ENCODE measurements at places on chromosomes 12 and 14. TPM values are rescaled to one million over a fixed set of nuclear protein-coding genes. Genes with fewer than 3 reads are reported as not detected.

KLHL33 gene
- total RNA-seq = 10.9 TPM

ITGA7 gene
- 301 TPM for total RNA-seq

GALNT16 gene
- total RNA-seq = 1.7 TPM

KLHL28 gene
- 13.2 TPM for total RNA-seq

SPATS2 gene
- 9.1 TPM for total RNA-seq

GRCh38 chr14:33964599-33965317 is 13.9 kb upstream of the EGLN3 start:
- DNase-seq = no peak
- no peaks in the 10 kb centered on the region for H3K36me3 ChIP-seq
- H3K4me3 ChIP-seq = no peak overlapping the region
- no peaks in the 10 kb centered on the region for H3K27me3 ChIP-seq
- H3K4me1 ChIP-seq = no peaks in the 10 kb centered on the region

DNA sequence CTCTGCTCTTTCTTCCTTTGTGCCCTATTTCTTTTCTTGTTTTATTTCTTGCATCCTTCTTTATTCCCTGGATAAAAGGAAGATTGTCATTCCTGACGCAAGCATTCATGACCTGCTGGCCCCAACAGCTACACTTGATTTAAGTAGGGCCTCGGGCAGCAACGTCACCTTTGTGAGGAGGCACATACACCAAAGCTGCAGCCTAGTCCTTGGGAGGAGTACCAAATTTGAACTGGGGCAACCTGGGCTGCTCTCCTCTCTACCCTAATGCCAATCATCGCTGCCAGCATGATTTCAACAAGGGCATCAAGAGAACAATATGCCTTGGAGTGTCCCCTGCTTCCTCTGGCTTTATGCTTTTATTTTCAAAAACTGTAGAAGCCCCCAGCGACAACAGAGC is 76.4 kb downstream of the C12orf50 start:
- H3K4me3 ChIP-seq = no peak overlapping the region
- no peaks in the 10 kb centered on the region for H3K27me3 ChIP-seq
- no peaks in the 10 kb centered on the region for H3K36me3 ChIP-seq
- DNase-seq = no peak
- no peak overlapping the region for H3K27ac ChIP-seq

DNA sequence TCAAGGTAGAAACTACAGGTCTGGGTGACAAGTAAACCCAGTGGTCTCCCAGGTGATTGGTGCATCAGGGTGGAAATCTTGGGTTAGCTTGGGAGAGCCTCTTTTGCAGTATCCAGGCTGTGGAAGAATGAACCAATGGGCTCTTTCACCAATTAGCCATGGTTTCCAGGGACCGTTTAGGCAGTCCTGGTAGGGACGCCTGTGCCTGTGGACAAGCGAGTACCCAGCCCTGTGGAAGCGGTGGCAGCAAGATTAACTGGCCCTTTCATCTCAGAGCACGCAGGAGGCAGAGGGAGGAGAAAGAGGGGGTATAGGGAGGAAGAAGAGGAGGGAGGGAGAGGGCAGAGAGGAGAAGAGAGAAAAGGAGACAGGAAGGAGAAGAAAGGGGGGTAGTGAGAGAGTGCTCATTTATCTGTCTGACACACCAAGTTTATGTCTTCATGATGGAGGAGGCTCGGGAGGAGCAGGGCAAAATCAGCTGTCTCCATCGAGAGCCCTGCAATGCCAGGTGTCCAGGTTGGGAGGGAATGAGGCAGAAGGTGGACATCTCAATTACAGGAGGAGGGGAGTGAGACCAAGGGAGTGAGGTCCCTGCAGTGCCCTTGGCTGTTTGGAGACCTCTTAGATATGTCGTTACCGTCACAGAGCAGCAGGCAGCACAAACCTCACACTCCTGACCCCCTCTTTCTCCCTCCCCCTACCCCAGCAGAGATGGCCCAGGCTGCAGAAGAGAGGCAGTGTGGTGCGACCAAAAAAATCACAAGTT is 4.6 kb upstream of the ZDHHC22 start:
- no peak for DNase-seq
- H3K4me1 ChIP-seq = peaks cover under 1% of the 10 kb centered on the region
- no peak overlapping the region for H3K4me3 ChIP-seq
- H3K27me3 ChIP-seq = peaks cover 61% of the 10 kb centered on the region
- no peak overlapping the region for H3K27ac ChIP-seq
- no peaks in the 10 kb centered on the region for H3K36me3 ChIP-seq

DNA sequence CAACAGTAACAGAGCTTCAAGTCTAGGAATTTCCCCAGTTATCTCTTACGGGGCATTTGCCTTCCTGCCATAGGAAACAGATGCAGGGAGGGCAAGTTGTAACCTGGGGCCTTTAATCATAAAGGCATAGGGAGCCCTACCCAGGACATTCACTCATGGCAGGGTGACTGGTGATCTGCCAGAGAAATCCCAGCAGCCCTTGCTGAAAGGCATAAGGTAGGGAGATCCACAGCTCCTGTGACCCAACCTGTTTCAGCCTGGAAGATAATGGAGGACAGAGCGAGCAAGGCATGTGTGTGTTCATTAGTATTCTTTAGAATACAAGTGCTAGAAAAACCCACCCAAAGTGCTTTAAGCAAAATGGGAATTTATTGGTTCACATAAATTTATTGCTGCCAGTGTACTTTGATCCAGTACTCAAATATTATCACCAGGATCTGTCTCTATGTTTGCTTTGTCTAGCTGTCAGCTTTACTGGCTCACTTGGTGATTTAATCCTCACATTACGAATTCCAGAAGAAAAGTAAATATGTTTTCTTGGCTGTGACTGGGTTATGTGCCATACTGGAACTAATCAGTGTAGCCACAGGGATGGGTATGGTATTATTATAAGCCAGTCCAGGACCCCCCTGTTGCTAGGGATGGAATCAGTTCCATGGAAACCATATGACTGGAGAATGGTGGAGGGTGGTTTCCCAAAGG is 21.1 kb upstream of the AKAP6 start:
- H3K4me3 ChIP-seq = no peak overlapping the region
- DNase-seq = no peak
- H3K36me3 ChIP-seq = peaks cover 2% of the 10 kb centered on the region
- H3K27ac ChIP-seq = no peak overlapping the region

GRCh38 chr14:96088481-96088880 is 49.3 kb downstream of the C14orf132 start:
- H3K36me3 ChIP-seq = no peaks in the 10 kb centered on the region
- H3K27me3 ChIP-seq = no peaks in the 10 kb centered on the region
- H3K4me3 ChIP-seq = no peak overlapping the region
- H3K27ac ChIP-seq = no peak overlapping the region
- H3K4me1 ChIP-seq = no peaks in the 10 kb centered on the region
- DNase-seq = no peak

- H3K36me3 ChIP-seq = no peaks in the 10 kb centered on the region
- H3K27me3 ChIP-seq = no peaks in the 10 kb centered on the region
- DNase-seq = no peak
- no peak overlapping the region for H3K27ac ChIP-seq
These were observed 10.1 kb downstream of the A2ML1 start for GRCh38 chr12:8832500-8832899.

GRCh38 chr14:97603201-97603600 is 806.0 kb downstream of the VRK1 start:
- no peaks in the 10 kb centered on the region for H3K36me3 ChIP-seq
- no peaks in the 10 kb centered on the region for H3K27me3 ChIP-seq
- H3K4me1 ChIP-seq = no peaks in the 10 kb centered on the region
- no peak overlapping the region for H3K27ac ChIP-seq
- H3K4me3 ChIP-seq = no peak overlapping the region
- no peak for DNase-seq

- H3K4me1 ChIP-seq = no peaks in the 10 kb centered on the region
- H3K4me3 ChIP-seq = no peak overlapping the region
- no peak for DNase-seq
- H3K27me3 ChIP-seq = no peaks in the 10 kb centered on the region
These were observed 89.9 kb upstream of the AMN1 start for GRCh38 chr12:31818623-31819268.

- peaks cover 6% of the 10 kb centered on the region for H3K27me3 ChIP-seq
- no peaks in the 10 kb centered on the region for H3K36me3 ChIP-seq
- no peak overlapping the region for H3K27ac ChIP-seq
- no peak overlapping the region for H3K4me3 ChIP-seq
These were observed 21.0 kb upstream of the HMGA2 start for GRCh38 chr12:65803251-65803650.

DNA sequence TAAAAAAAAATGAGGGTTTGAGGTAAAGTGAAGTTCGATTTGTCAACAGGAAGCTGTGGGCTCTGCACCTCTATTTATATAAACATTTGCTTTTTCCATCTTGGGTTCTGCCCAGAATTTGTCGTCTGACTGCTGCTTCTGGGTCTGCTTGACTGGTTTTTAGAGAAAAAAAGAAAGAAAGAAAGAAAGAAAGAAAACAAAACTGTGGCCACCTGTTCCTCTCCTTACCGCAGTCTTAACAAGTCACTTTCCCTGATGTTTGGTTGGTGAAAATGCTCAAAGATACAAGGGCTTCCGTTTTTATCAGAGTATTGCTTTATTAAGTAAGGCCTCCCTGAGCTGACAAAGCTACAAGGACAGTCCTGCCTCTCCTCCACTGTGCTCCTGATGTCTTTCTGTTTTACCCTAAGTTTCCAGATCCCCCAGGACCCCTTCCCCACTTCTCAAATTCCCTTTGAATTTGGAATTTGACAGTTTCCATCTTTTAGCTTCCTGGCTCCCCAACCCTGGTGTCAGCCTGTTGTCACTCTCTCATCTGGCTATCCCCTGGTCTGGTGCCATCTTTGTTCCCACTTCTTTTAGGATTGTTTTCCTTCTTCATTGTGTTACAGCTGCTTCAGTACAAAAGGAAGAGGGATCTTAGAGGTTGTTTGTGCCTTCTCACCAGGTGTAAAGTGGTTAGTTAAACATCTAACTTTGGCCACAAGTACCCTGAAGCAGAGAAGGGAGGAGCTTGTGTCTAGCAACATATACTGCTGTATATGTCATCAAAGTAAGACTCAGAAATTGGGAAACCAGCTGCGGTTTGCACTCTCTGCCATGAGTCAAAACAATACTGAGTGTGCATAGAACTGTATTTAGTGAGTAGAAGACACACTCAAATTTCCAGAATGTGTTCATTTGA is 18.0 kb downstream of the MFAP5 start:
- H3K36me3 ChIP-seq = no peaks in the 10 kb centered on the region
- H3K4me3 ChIP-seq = no peak overlapping the region
- H3K27me3 ChIP-seq = no peaks in the 10 kb centered on the region
- H3K4me1 ChIP-seq = no peaks in the 10 kb centered on the region

DNA sequence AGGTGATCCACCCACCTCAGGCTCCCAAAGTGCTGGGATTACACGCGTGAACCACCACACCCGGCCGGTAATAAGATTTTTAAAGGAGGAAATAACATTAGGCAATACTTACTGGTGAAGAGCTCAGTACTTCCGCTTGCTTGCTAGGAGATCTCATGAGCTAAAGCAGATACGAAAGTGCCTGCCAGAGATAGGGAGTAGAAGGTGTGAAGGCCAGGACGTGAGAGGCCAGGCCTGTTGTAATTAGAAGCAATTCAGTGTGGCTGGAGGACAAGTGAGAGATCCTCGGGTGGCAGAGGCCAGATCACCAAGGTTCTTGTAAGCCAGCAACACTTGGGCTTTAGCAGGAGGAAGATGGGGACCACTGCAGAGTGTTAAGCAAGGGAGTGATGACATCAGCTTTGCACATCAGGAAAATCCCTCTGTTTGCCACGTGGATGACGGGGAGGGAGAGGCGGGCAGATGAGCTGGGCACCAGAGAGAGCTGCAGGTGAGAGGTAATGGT is 7.6 kb downstream of the TECPR2 start:
- no peak overlapping the region for H3K27ac ChIP-seq
- H3K36me3 ChIP-seq = no peaks in the 10 kb centered on the region
- no peak overlapping the region for H3K4me3 ChIP-seq

DNA sequence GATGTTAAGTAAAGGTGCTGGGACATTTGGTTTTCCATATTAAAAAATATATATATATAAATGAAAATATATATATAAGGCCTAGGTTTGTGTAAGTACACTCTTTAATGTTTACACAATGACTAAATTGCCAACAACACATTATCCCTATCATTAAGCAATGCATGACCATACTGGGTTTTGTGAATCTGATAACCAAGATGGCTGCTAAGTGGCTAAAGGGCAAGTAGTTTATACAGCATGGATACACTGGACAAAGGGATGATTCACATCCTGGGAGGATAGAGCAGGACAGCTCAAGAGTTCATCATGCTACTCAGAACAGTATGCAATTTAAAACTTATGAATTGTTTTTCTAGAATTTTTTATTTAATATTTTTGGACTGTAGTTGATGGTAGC is 89.3 kb downstream of the FIGNL2 start:
- no peaks in the 10 kb centered on the region for H3K36me3 ChIP-seq
- H3K4me1 ChIP-seq = no peaks in the 10 kb centered on the region
- DNase-seq = no peak
- no peaks in the 10 kb centered on the region for H3K27me3 ChIP-seq

DNA sequence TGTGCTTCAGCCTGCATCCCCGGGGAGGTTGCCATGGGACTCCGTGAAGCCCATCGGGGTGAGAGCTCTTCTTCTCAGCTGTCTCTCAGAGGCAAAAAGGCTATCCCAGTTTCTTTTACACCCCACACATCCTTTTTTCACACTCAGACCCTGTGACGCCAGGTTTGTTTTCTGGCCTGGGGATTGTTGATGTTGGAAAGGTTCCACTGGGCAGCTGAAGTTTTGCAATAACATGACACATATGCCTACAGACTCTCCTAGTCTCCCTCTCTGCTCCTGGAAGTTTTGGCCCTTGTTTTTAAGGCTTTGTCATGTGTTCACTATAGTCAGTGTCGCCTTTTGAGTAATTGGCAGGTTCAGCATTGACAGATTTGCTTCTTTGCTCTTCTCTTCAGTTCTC is 118.6 kb downstream of the SMOC1 start:
- no peak overlapping the region for H3K27ac ChIP-seq
- H3K27me3 ChIP-seq = no peaks in the 10 kb centered on the region
- no peak overlapping the region for H3K4me3 ChIP-seq
- no peaks in the 10 kb centered on the region for H3K36me3 ChIP-seq
- DNase-seq = no peak

GRCh38 chr14:37246427-37246829 is 48.7 kb downstream of the MIPOL1 start:
- no peak overlapping the region for H3K27ac ChIP-seq
- H3K4me1 ChIP-seq = no peaks in the 10 kb centered on the region
- no peak overlapping the region for H3K4me3 ChIP-seq

GRCh38 chr12:15899282-15899870 is 11.8 kb upstream of the DERA start:
- no peak for DNase-seq
- no peak overlapping the region for H3K27ac ChIP-seq
- H3K4me3 ChIP-seq = no peak overlapping the region
- H3K36me3 ChIP-seq = peaks cover 2% of the 10 kb centered on the region
- H3K4me1 ChIP-seq = peaks cover 5% of the 10 kb centered on the region

DNA sequence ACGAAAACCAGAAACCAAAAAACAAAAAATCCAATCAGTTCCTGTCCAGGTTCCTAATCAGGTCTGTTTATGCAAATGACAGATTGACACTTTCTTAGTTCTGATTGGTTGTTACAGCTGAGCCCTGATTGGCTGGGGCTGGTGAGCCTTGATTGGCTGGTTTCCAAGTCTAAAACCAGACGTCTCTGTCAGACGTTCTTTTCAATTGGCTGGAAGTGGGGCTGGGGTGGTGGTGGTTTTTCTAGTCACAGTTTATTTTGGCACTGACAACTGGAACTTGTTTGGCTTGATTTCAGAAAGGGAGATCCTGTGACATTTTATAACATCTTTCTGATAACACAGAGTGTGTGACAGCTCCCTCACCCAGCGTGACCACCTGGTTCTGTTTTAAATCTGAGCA is 36.1 kb upstream of the PRICKLE1 start:
- no peak overlapping the region for H3K4me3 ChIP-seq
- no peaks in the 10 kb centered on the region for H3K36me3 ChIP-seq
- H3K4me1 ChIP-seq = no peaks in the 10 kb centered on the region
- no peak for DNase-seq

GRCh38 chr12:19867151-19867550 is 427.9 kb downstream of the AEBP2 start:
- H3K4me3 ChIP-seq = no peak overlapping the region
- H3K4me1 ChIP-seq = no peaks in the 10 kb centered on the region
- H3K36me3 ChIP-seq = no peaks in the 10 kb centered on the region
- no peak overlapping the region for H3K27ac ChIP-seq

Measured in psoas muscle (tissue), 8 donors.